ENCODE measurements at places on chromosomes 7 and 10.

GRCh38 chr7:29853072-29853471 lies 46.8 kb downstream of the WIPF3 start:
- no peak for DNase-seq

- no peak for DNase-seq
Measured at GRCh38 chr10:97144297-97144696, 41.5 kb downstream of the SLIT1 start.

DNA sequence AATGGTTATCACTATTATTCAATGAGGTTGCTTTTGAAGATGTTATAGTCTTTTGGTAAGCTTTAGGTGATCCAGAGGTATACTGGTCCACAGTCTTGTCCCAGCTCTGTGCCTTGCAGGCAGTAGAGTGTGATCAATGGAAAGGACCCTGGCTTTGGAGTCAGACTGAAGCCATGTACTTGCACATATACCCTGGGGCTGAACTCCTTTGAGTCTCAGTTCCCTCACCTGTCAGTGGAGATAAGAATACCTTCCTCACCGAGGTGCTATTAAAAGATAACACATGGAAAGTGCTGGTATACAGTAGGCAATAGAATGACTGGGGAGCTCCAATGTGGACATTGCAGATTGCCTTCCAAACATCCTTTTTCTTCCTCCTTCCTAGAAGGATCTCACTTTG lies 16.0 kb upstream of the PDLIM1 start:
- DNase-seq = no peak

DNA sequence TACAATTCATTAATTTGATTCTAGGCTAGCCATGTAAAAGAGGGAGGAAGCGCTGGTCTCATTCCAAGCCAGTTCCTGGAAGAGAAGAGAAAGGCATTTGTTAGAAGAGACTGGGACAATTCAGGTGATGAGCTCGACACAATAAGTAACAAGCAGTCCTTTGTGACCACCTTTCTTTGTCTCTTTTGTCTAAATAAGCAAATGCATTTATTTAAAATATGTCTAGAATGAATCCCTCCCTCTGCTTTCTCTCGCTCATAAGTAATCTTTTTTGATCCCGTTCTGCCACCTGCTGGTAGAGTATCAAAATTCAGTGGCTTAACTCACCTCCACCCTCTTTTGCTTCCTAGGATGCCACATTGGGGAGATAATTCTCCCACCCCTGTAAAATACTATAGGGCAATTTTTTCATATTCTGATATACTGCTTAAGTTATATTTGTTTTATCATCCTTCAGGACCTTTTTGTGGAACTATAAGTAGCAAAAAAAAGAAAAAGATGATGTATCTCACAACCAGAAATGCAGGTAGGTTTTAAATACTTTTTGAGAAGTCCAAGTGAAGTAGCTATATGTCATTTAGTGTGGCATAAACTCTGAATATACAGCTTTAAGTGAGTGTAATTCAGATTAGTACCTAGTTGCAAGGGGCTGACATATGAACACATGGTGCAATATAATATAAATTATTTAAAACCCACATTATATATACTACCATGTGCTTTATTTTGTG lies 91.5 kb downstream of the GSDME start:
- no peak for DNase-seq

GRCh38 chr10:110786172-110786571 lies 85.6 kb upstream of the PDCD4 start:
- DNase-seq = no peak

- no peak for DNase-seq
Measured at GRCh38 chr7:29812185-29812876, 6.0 kb downstream of the WIPF3 start.

DNA sequence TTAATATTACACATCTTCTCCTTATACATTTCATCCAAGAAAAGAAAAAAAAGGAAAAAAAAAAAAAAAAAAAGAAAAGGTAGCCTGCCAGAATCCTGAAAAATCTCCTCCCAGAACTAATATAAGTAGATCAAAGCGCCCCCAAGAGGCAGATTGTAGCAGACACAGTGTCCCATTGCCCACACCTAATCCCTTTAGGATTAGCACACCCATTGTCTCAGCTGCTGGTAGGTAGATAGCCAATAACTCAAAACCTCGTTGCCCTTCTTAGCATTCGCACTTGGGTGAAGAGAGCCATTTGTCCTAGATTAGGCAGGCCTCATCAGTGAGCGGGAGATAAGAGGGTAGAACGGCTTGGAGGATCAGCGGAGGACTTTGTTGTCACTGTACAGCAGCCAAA lies 100.2 kb upstream of the SORCS1 start:
- no peak for DNase-seq

- DNase-seq = no peak
Measured at GRCh38 chr7:99742737-99743394, 7.9 kb upstream of the CYP3A7 start.

GRCh38 chr10:95240811-95241210 lies 46.8 kb downstream of the ACSM6 start:
- DNase-seq = no peak

GRCh38 chr10:9469663-9470205 lies 1415.2 kb downstream of the GATA3 start:
- DNase-seq = no peak

GRCh38 chr10:132308587-132309470 lies 1.1 kb upstream of the STK32C start:
- no peak for DNase-seq

GRCh38 chr10:11725912-11726311 lies 16.3 kb upstream of the ECHDC3 start:
- DNase-seq = no peak

GRCh38 chr7:114588506-114588905 lies 173.9 kb downstream of the FOXP2 start:
- DNase-seq = no peak

DNA sequence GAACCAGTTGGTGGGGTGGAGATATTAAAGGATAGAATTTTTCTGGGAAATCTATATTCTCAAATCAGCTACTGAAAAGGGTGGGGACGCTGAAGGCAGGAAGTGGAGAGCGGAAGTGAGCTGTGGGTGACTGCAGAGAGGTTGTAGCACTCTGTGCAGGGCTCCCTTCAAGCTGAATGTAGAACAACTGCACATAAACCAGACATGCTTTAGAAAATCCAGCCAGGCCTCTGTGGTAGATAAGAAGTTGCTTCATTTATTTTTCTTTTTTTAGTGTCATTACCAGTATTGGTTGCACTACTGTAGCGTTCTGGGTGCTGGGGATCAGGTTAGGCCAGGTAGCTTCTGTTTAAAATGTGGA lies 127.8 kb downstream of the CELF2 start:
- peak; percentile 36 for DNase-seq

GRCh38 chr10:103712898-103713498 lies 142.4 kb downstream of the SH3PXD2A start:
- peak; percentile 81 for DNase-seq

- DNase-seq = no peak
Measured at GRCh38 chr10:86905429-86905828, 52.0 kb downstream of the MMRN2 start.

GRCh38 chr7:84204655-84205054 lies 10.1 kb upstream of the SEMA3A start:
- no peak for DNase-seq

- DNase-seq = no peak
Measured at GRCh38 chr7:22176791-22177412, 180.1 kb downstream of the RAPGEF5 start.

DNA sequence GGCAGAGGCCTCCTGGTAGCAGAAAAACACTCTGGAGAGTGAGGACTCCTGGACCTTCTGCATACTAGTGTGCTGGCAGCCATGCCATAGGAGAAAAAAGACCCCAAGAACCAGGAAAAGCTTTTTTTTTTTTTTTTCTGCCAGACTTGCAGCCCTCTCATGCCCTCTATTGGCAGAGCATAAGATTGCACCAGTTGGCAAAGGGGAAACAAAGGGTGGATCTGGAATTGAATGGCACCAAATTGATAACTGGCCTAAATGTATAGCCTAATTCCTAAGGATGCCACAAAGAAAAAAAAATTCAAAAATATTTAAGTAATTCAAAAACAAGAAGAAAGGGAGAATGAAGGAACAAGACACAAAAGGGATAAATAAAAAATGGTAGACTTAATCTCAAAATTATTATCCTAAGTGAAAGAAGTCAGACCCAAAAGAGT lies 112.5 kb upstream of the GHITM start:
- peak; percentile 4 for DNase-seq

GRCh38 chr7:22051886-22052673 lies 106.4 kb upstream of the CDCA7L start:
- no peak for DNase-seq

- no peak for DNase-seq
Measured at GRCh38 chr10:30115626-30115940, 56.2 kb upstream of the JCAD start.

GRCh38 chr10:32600317-32600716 lies 154.4 kb downstream of the CCDC7 start:
- DNase-seq = no peak

- DNase-seq = no peak
Measured at GRCh38 chr10:96746503-96746902, 26.2 kb upstream of the PIK3AP1 start.

DNA sequence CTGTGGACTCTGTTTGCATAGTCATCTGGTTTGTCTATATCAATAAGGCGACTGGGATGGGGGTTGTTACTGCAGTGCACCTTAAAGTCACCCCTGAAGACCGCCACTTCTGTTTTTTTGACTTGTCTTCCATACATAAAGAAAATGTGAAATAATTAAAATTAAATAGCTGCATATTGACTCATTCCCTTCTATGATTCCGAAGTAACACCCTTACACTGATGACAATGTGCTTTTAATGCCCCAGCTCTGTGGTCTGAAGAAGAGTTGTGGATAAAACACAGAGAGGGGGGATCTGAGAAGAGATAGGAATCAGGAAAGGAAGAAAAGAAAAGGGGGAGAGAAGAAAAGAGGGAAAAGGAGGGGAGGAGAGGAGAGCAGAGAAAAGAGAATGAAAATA lies 796.9 kb upstream of the MBL2 start:
- no peak for DNase-seq

DNA sequence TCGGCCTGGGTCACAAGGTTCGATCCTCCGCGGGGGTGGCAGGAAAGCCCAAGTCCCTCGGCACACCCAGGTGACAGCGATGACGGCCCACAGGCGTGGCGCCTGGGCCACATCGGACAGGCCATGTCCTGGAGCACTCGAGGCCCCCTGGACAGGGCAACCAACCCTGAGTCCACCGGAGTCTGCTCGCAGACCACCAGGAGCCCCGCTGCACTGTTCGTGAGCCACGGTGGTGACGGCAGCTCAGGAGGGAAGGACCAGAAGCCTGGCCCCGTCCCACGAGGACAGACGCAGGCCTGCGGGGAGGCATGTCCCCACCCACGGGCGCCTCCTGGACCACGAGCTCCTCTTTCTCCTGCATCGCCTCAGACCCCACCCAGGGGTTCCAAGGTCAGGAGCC lies 22.4 kb upstream of the GPR146 start:
- DNase-seq = no peak

DNA sequence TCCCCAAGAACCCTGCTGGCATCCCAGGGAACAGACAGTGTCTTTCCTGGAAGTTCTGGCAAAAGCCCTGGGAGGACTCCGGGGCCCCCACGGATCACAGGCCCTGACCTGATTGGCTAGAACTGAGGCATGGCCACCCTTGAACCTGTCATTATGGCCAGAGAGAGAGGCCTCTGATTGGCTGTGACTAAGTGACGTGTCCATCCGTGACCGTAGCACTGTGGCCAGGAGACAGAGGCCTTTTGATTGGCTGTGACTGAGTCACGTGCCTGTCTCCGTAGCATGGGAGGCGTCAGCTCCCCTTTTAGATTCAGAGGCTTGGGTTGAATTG lies 163.8 kb downstream of the RGS10 start:
- no peak for DNase-seq

GRCh38 chr7:8751557-8752231 lies 318.3 kb downstream of the NXPH1 start:
- no peak for DNase-seq

DNA sequence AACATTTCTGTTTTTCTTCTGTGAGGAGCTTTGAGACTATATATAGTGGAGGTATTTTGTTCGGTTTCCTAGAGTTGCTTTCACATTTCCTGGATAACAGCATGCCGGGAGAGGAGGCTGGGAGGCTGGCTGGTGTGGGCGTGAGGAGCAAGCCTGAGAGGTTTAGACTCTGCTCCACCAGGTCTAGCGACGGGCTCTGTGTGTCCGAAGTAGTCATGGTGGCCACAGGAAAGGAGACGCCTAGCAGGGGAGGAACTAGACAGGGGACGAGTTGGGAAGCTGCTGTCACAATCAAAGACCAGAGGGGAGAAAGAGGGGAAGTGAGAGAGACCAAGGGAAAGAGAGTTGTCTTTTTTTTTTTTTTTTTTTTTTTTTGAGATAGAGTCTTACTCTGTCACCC lies 19.6 kb downstream of the PTPRE start:
- DNase-seq = no peak

- DNase-seq = no peak
Measured at GRCh38 chr10:72421885-72422540, 67.3 kb upstream of the DNAJB12 start.

GRCh38 chr10:73742454-73742734 lies 1.8 kb upstream of the SEC24C start:
- no peak for DNase-seq

DNA sequence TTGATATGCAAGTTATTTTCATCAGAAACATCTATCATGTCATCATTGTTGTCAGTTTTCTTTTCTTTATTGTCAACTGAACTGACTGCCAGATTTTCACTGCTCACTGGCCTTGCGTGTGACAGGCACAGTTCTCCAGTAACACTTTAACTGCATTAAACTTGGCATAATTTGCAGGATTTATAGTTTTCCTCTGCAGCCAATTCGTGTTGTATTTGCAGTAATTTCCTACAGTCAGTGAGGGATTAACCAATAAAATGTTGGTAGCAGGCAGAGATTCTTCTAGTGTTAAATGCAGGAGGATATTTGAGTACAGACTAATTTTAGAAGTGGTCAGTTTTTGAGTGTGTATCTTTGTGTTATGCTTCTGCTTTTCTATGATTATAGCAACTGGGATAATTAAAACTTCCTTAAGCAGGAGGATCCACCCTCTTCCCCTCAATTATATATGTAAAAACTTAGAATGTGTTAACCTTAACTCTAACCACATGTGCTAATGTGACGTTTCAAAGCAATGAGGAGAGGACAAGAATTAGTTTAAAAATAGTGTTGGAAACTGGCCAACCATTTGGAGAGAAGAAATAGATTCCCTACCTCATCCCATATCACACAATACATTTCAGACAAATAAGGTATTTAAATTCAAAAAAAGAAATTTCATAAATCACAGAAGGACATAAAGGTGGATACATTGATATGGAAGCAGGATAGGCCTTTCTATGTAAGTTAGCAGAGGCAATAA lies 365.5 kb upstream of the BMPER start:
- DNase-seq = no peak

DNA sequence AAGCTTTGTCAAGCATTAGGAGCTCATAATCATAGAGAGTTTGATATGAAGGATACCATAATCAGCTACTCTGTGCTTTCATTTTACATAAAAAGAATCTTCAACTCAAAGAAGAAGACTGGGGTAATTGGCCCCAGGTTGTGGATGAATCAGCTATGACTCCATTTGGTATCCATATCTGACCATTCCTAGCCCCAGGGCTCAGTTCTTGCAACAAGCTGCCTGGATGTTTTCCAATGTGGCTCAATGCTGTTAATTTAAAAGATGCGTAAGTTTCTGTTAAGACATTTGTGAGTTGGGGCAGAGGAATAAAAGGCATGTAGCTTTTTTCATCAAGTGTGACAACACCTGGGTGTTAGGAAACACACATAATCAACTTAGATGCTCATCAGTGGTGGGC lies 951.1 kb downstream of the NRG3 start:
- no peak for DNase-seq
